Stimulated activated CD4-positive, alpha-beta T cell treated with anti-CD3 and anti-CD28 coated beads, TNF-alpha, amount 100 ng/mL, for 1 hour (primary cell): ENCODE measurements at places on chromosomes 3 and 15.
A peak's percentile ranks its signal among the peaks of the same experiment; 100 is the strongest.

DNA sequence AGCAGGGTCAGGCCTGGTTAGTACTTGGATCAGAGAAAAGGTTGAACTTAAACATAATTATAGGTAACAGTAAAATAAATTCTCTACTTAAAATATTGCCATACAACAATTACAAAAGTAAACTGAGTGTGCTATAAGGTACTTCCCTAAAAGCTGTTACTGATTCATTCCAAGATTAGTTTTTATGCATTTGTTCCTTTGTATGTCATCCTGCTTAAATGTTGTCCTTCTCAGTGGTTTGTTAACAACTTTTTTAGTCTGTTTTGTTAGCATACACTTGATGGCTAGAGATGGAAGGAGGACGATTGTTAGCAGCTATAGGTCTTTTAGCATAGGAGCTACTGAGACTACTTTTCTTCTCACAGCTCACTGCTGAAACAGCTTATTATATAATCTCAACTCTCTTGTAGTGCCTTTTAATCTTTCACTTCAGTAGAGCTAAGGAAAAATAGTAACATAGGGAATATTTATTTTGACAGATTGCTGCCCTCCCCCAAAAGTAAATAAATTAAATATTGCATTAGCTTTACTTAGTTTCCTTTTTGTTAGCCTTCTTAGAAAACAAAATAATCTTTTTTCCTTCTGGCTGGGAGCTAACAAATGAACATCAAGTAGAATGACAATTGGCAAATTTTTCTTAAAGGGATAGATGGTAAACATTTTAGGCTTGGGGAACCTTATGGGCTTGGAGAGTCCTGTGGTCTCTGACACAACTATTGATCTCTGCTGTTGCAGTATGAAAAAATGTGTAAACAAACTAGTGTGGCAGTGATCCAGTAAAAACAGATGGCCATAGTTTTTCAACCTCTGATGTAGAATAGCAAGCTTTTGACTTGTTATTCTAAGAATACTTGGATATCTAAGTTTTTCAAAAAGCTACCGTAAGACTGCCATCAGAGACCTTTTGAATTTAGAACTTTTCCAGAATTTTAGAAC is 39.5 kb downstream of the USP8 start:
- no peak for DNase-seq

DNA sequence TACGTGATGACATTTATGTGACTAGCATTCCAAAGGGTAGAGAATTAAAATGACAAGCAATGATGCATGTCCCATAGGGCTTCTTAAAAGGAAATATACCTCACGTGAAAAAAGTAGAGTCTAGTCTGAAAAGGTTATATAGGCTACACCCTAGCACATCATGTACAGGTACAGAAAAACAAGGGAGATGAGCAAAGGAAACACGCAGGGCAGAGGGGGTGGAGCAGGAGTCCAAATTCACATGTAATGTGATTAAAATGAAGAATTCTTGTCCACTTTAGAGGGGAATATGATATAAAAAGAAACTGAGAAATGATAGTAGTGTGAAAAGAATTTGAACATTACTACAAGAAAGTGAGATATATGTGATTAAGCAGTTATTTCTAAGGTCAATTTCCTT is 59.4 kb downstream of the HACD2 start:
- no peak for DNase-seq

DNA sequence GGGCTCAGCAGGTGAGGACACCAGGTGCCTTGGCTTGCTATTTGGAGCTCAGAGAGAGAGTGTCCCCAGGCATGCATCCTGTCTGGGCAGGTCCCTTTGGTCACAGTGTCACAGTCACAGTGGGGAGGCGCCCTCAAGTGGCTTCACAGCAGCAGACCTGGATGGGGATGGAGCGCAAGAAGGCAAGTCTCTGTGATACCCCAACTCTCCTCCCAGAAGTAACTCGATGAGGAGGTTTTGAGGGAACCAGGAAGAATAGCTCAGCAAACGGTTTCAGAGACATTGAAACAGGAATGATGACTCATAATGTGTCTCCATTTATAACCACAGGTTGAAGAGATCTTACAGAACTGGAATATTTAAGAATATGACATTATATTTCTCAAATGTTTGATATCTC is 66.5 kb upstream of the SH3GL3 start:
- DNase-seq: no peak

- DNase-seq: no peak
Measured at GRCh38 chr15:78540871-78541743, 863 bp downstream of the PSMA4 start.

GRCh38 chr3:10213156-10213792 is 35.0 kb upstream of the TATDN2 start:
- no peak for DNase-seq

- DNase-seq: peak; percentile 43
Measured at GRCh38 chr15:70095408-70096214, 2.1 kb downstream of the TLE3 start.
